ENCODE measurements at places on chromosomes 1 and 21.

DNA sequence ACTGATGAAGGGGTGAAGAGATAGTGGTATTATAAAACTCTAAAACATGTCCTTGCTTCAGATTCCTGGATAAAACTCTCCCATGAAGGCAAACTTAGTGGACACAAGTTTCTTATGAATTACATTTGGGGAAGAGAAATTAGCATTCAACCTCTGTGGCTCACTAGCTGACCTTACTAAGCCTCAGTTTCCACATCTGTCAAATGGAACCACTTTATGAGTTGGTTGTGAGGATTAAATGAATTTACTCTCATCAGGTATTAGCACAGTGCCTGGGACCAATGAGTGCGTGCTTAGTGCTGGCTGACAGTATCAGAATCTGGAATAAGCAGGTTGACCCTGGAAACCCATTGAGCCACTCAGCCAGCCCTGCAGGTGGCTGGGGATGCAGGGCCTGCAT lies 2.6 kb downstream of the CACNA1S start:
- no peak for DNase-seq

- DNase-seq, result no peak
Observed at GRCh38 chr1:208628022-208628914, 384.1 kb upstream of the PLXNA2 start.

- no peak for DNase-seq
Observed at GRCh38 chr1:17465228-17465627, 25.8 kb upstream of the RCC2 start.

DNA sequence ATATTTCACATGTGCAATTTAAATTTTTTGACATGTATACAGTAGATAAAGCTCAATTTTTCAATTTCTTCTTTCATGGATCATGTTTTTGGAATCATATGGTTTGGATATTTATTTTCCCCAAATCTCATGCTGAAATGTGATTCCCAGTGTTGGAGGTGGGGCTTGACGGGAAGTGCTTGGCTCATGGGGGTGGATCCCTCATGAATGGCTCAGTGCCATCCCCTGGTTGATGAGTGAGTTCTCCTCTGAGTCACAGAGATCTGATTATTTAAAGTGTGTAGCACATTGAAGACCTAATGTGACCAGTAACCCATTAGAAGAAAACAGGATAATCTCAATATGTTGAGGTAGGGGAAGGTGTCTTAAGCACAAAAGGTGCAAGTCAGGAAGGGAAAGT lies 9.1 kb upstream of the IFI16 start:
- DNase-seq, result peak; percentile 87

DNA sequence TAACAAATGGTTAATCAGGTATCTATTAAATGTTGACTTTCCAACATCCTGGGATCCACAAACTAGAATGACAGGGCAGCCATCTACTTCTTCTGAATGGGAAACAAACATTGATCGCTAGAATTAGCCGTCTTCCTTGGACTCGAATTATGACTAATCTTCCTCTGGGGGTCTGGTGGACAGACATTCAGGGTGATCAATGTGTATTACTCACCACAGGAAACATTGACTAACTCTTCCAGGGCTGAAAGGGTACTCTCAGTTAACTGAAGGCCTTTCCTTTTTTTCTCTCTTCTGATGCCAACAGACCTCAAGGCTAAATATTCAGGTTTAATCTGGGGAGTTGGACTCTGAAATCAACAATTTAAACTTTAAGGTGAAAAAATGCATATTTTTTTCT lies 9.5 kb downstream of the NOL9 start:
- DNase-seq, result no peak

- no peak for DNase-seq
Observed at GRCh38 chr1:109048335-109048734, 6.4 kb upstream of the WDR47 start.

- DNase-seq, result no peak
Observed at GRCh38 chr1:220219136-220219442, 53.2 kb downstream of the RAB3GAP2 start.

DNA sequence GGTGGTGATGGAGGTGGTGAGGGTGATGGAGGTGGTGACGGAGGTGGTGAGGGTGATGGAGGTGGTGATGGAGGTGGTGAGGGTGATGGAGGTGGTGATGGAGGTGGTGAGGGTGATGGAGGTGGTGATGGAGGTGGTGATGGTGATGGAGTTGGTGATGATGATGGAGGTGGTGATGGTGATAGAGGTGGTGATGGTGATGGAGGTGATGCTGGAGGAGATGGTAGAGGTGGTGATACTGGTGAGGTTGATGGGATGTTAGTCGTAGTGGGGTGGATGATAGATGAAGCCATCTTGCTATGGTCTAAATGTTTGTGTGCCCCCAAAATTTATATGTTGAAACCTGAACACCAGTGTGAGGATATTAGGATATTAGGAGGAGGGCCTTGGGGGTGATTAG lies 25.3 kb upstream of the IFNLR1 start:
- no peak for DNase-seq

GRCh38 chr1:212060632-212061472 lies 25.3 kb downstream of the DTL start:
- no peak for DNase-seq
